NCI-H2081 (cell line): ENCODE measurements at places on chromosomes 2 and 18.
A peak's percentile ranks its signal among the peaks of the same experiment; 100 is the strongest.

GRCh38 chr2:226256237-226256636 is 543.4 kb downstream of the IRS1 start:
- DNase-seq = no peak

- DNase-seq = no peak
These were observed 61.7 kb downstream of the LDLRAD4 start for GRCh38 chr18:13280070-13280795.

GRCh38 chr2:134108113-134108512 is 145.8 kb upstream of the MGAT5 start:
- no peak for DNase-seq

DNA sequence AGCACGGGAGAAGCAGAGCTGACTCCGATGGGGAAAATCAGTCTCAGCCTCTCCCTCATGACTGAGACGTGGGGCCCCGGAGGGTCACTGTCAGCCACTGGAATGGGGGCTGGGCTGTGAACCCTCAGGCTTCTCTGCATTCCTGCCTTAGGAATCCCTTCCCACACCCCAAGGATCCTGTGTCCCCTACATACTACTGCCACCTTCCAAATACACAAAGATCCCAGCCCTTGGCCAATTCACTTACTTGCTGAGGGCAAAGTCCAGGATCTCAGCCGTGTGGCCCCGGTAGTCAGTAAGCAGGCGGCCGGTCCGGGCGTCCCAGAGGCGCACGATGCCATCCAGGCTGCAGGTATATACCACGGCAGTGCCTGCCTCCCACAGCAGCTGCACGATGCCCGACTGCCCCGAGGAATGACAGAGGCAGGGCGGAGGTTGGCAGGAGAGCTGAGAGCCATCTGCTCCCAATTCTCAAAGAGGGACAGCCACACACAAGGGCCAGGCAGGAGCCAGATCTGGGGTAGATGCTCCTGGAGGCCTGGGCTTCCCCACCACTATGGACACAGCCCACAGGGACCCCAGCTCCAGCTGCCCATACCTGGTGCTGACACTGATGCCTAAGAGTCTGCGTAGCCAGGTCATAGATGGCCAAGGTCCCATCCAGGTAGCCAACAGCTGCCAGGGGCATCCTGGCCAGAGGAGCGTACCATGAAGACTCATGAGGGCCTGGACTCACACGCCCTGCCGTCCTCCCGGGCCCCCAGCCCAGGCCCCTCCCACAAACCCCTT is 4.2 kb downstream of the GPBAR1 start:
- DNase-seq = no peak

DNA sequence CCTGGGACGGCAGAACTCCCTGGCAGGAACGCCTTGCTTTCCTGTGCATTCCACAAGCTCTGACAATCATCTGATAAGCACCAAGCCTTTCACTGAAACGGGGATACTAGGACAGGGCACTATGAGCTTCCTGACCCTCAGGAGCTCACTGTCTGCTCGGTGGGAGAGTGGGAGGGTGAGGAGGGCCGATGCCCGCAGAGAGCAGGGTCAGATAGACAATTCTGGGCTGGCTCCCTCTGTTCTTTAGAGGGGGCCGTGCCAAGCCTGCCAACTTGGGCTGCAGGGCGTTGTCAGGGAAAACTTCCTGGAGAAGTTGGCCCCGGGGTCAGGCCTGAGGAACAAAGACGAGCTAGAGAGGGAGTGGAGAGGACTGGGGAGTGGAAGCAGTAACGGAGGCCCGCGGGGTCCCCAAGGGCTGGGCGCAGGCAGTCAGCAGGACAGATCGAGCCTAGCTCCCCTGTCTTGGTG is 82.0 kb downstream of the CTAGE1 start:
- DNase-seq = no peak

- no peak for DNase-seq
These were observed 19.8 kb downstream of the MAP4K4 start for GRCh38 chr2:101717071-101717845.

- no peak for DNase-seq
These were observed 239.3 kb downstream of the FBXO15 start for GRCh38 chr18:73908323-73908722.

- no peak for DNase-seq
These were observed 1.3 kb downstream of the PTPRM start for GRCh38 chr18:7568426-7568825.

- DNase-seq = no peak
These were observed 264.2 kb downstream of the GBX2 start for GRCh38 chr2:235903782-235904584.

GRCh38 chr2:141331127-141331526 is 799.7 kb downstream of the LRP1B start:
- no peak for DNase-seq

DNA sequence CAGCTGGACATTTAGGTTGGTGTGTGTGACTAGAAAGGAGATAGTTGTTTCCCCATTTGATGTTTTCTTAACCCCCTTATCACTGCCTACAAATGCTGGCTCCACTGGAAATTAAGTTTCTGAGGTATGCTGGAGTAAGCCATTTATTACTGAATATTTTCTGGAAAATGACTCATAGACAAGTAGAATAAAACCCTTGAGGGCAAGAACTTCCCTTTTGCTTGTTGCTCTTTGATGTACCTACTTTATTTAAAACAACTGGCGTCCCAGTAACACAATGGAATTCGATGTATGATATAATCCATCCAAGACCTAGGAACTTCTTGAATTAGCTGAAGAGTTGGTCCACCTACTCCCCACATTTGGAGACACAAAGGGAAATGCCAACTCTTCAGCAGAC is 33.3 kb upstream of the SESTD1 start:
- DNase-seq = no peak

GRCh38 chr2:232523682-232524597 is 2.0 kb upstream of the CHRND start:
- no peak for DNase-seq

- no peak for DNase-seq
These were observed 76.9 kb downstream of the AOX1 start for GRCh38 chr2:200662727-200663126.

- no peak for DNase-seq
These were observed 694 bp downstream of the UNC50 start for GRCh38 chr2:98608962-98609604.

- DNase-seq = no peak
These were observed 56.2 kb downstream of the PXDN start for GRCh38 chr2:1688161-1688560.

- peak; percentile 32 for DNase-seq
These were observed 33.6 kb upstream of the RNF149 start for GRCh38 chr2:101341901-101342624.

DNA sequence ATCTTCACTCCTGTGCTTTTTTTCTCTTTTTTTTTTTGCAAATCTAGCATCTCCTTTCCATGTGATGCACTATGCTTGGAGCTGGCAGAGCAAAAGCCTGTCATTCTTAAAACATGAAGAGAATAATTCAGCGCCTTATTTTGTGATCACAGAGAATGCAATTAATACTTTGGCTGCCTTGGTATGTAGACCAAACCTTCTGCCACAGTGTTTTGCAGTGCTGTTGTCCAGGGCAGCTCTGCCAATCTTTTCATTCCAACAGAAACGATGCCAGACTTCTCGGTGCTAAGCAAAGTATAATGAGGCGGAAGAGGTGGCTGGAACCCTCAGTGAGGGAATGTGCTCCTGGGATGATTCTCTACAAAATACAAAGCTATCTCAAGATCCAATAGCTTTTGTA is 25.6 kb downstream of the BCL2 start:
- DNase-seq = no peak

- no peak for DNase-seq
These were observed 34.4 kb downstream of the PCARE start for GRCh38 chr2:29039718-29040480.

DNA sequence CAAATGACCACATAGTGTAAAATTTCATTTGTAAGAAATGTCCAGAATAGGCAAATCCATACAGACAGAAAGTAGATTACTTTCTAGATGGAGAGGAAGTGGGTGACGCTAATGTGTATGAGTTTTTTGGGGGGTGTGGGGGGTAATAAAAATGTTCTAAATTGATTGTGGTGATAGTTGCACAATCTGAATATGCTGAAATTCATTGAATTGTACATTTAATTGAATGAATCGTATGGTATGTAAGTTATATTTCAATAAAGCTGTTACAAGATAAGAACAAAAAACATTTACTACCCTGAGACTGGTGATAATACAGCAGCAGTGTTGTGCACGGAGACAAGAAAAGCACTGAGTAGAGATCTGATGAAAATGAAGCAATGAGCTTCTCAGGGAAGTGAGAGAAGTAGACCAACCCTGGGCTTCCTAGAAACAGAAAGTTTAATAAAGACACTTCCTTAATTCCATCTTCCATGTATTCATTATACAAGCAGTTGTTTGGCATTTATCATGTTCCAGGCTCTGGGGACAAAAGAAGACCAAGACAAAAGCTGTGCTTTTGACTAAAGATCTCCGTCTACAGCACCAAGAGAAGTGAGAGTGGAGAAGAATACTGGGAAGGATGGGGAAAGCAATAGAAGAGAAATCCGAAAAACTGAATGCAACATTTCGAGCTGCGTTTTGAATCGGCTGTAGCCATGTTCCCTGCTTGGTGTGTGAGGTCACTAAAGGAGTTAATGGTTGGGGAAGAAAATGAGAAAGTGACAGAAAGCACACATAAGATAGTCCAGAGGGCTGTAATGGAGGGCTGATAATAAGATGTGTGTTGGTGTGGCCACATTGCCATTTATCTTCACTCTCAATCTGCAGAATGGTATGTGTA is 1.8 kb upstream of the PDE11A start:
- DNase-seq = no peak

DNA sequence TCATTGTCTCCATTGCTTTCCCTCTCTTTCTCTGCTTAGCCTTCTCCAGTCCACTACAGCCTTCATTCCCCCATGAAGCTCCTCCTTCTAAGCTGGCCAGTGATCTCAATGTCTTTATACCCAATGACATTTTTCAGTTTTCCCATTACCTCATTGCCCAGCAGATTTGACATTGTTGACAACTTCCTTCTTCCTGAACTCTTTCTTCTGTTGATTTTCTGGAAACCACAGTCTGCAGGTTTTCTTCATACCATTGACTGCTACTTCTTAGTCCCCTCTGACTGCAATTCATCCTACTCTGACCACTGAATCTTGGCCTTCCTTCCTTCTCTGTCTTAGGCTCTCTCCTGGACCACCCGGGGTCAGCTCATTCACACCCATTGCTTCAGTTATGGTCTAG is 22.9 kb upstream of the SPP2 start:
- no peak for DNase-seq

DNA sequence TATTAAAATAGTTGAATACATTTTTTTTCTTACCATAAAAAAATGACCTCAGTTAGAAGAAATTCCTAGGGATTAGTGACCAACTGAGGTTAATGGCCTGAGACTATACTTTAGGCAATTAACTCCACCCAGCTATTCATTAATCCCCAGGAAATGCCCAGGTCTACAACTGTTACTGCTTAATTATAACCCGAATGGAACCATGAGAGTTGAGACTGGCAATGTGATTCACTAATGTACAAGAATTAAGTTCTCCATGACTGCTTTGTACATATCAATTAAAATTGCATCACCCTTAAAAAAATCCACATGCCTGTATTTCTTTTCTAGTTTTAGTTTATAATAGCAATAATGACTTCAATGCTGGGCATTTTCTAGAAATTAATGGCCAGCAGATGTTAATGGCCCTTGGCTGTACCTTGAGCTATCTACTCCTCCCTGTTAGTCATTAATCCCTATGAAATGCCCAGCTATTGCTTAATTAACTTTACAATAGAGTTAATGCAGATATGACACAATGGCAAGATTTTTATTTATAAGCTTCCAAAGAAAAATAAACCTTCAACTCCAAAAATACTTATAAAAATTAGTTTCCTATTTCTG is 44.1 kb downstream of the ERBB4 start:
- DNase-seq = no peak

DNA sequence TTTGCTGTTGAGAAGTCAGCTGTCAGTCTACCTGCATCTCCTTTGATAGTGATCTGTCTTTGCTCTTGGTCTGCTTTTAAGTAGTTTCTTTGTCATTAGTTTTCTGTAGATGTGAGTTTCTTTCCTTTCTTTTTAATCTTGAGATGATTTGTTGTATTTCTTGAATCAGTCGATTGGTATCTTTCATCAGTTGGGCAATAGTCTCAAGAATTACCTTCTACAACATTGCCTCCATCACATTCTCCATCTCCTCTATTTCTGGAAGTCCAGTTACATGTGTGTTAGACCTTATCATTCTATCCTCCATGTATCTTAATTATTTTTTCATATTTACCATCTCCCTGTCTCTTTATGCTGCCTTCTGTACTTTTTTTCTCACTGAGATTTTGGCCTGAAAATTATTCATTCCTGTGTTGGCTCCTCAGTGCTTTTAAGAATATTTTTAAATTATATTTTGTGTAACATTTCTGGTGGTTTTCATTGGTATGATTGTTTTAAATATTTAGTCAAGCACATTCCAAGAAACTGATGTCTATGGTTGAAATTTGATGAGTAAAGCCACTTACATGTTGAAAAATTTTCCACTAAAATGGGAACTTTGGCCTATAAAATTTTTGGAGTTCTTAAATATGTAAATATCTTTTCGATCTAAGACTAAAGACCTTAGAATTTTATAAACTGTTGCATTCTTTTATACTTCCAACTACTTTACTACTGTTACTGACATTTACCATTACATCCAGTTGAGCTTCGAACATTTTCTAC is 239.5 kb upstream of the MGAT5 start:
- DNase-seq = no peak

DNA sequence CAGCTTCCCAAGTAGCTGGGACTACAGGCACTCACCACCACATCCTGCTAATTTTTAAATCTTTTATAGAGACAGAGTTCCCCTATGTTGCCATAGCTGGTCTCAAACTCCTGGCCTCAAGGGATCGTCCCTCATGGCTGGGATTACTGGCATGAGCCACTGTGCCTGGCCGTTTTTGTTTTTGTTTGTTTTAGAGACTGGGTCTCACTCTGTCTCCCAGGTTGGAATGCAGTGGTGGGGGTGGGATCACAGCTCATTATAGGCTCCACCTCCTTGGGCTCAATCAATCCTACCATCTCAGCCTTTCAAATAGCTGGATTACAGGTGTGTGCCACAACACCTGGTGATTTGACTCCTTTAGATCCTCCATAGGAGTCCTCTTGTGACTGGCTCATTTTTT is 19.5 kb upstream of the ZDBF2 start:
- no peak for DNase-seq

GRCh38 chr18:50126471-50126870 is 68.5 kb downstream of the MYO5B start:
- no peak for DNase-seq

- peak; percentile 90 for DNase-seq
These were observed 5.6 kb downstream of the MYT1L start for GRCh38 chr2:2325516-2325915.

GRCh38 chr2:233871432-233871831 is 3.2 kb upstream of the MSL3B start:
- DNase-seq = no peak

GRCh38 chr18:28519997-28520396 is 343.1 kb upstream of the CDH2 start:
- DNase-seq = no peak

GRCh38 chr2:221050020-221050795 is 521.9 kb downstream of the EPHA4 start:
- DNase-seq = no peak
